ENCODE measurements at places on chromosomes 4 and X. TPM values are rescaled to one million over a fixed set of nuclear protein-coding genes. Genes with fewer than 3 reads are reported as not detected.

Gene GRPR
- total RNA-seq: 0.25 TPM

Gene ZFP92
- not detected for total RNA-seq

Gene CDS1
- total RNA-seq: 1.6 TPM

Gene ABCE1
- 140 TPM for total RNA-seq

Gene FATE1
- total RNA-seq: not detected

Gene NPY2R
- not detected for total RNA-seq

Gene SMIM31
- not detected for total RNA-seq

Gene PAGE5
- not detected for total RNA-seq

Gene PFKFB1
- not detected for total RNA-seq

Gene MAP7D2
- total RNA-seq: 0.08 TPM

Gene SPANXD
- not detected for total RNA-seq

Gene ATP1B4
- not detected for total RNA-seq

Gene DHX15
- total RNA-seq: 438 TPM

Gene SSX2B
- total RNA-seq: not detected

GRCh38 chr4:176340871-176341685, 21.3 kb downstream of the SPCS3 start:
- DNase-seq: peak; percentile 56

GRCh38 chrX:114619874-114620273, 36.0 kb downstream of the HTR2C start:
- no peak for DNase-seq

GRCh38 chrX:130555757-130556156, 154.0 kb downstream of the RBMX2 start:
- DNase-seq: no peak

GRCh38 chr4:152479428-152480026, 56.4 kb downstream of the FBXW7 start:
- DNase-seq: no peak

- DNase-seq: no peak
Measured at GRCh38 chrX:72371405-72371804, 65.7 kb upstream of the CITED1 start.

GRCh38 chr4:77121736-77122240, 35.2 kb upstream of the CCNG2 start:
- no peak for DNase-seq

DNA sequence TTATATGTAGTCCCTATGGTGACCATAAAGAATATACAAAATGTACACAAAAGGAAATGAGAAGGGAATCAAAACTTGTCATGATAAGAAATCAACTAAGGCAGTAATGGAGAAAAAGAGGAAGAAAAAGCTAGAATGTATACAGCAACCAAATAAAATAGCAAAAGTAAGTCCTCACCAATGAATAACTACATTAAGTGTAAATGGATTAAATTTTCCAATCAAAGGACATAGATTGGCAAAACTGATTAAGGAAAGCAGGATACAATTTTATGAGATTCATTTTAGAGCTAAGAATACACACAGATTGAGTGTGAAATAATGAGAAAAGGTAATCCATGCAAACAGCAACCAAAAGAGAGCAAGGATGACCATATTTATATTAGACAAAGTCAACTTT, 157.4 kb downstream of the TET2 start:
- no peak for DNase-seq

GRCh38 chr4:80361329-80361900, 25.9 kb downstream of the CFAP299 start:
- no peak for DNase-seq

- DNase-seq: no peak
Measured at GRCh38 chr4:118417325-118417724, 64.5 kb upstream of the PRSS12 start.

DNA sequence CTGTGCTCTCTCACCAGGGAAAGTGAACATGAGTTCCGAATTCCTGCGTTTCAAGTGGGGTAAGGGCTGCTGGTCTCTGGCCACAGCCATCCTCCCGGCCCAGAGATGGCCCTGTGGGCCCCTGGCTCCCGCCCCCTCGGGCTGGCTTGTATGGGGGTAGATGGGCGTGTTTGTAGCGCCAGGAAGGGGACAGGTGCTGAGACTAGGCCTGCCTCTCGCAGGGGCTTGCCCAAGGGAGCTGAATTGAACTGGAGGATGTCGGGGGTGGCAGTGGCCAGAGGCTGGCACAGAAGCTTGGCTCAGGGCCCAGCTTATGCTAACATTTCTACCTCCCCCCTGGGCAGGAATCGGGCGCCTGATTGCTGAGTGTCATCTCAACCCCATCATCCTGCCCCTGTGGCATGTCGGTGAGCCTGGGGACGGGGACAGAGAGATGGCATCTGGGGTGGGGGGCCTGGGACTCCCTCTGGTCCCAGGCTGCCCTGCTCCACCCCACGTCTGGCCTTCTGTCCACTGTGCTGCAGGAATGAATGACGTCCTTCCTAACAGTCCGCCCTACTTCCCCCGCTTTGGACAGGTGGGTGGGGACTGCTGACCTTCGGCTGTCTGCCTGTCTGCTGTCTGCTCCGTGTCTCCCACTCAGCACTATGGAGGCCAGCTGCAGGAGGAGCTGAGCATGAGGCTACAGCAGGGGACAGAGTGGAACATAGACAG, 8.5 kb downstream of the TAFAZZIN start:
- DNase-seq: no peak

DNA sequence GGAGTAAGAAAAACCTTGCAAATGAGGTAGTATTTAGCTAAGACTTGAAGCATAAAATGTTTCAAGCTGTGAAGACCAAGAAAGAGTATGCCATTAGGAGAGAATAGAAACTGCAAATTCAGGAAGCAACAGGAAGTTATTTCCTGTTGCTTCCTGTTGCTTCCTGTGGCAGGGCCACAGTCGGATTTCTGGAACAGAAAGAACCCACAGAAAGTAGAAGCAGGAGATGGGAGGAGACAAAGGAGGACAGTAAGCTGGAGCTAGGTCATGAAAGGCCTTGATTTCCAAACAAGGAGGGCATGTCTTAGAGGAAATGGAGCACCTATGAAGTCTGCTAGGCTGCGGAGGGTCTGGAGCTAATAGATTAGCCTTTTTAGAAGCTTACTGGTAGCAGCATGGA, 17.2 kb downstream of the ASB11 start:
- no peak for DNase-seq

DNA sequence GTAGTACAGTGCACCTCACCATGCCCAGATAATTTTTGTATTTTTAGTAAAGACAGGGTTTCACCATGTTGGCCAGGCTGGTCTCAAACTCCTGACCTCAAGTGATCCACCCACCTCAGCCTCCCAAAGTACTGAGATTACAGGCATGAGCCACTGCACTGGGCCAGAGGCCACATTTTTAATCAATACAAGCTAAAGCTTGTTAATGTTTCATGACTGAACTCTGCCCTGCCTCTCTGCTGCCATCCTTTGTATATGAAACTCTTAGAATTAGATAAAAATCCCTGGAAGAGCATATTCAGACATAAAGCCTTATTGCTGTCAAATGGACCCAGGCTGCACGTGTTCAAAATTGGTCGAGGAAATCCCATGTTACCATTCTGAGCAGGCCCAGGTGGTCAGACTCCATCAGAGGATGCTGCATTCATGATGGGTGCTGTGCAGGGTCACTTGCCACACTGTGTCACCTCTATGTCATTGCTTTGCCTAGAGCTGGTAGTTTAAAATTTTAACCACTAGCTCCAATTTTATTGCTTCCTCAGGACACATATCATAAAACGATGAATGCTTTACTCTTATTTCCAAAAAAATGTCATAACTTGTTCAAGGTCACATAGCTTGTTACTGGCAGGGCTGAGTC, 45.2 kb downstream of the LNX1 start:
- no peak for DNase-seq

GRCh38 chr4:153189016-153189801, 15.0 kb upstream of the TRIM2 start:
- DNase-seq: peak; percentile 13

GRCh38 chrX:10158279-10159144, 1.7 kb downstream of the CLCN4 start:
- DNase-seq: no peak

DNA sequence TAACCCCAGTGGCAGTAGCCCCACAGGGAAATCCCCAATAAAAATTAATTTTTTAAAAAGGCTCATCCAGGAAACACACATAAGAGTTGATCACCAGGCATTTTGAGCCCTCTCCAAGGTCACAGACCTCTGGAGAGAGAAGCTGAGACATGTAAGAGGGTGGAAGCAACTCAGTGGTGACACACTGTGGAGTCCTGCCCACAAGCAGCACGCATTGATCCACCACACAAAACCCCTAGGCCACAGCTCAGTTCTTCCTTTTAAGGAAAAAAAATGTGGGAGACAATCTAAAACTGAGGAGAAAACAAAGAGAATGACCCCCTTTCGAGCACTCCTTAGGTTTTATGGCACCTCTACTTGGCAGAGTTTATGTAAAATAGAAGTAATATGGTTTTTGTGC, 71.7 kb upstream of the S100G start:
- no peak for DNase-seq

GRCh38 chr4:59666645-59667044, 1533.5 kb upstream of the ADGRL3 start:
- DNase-seq: no peak

GRCh38 chrX:15914486-15914885, 59.9 kb upstream of the AP1S2 start:
- no peak for DNase-seq

DNA sequence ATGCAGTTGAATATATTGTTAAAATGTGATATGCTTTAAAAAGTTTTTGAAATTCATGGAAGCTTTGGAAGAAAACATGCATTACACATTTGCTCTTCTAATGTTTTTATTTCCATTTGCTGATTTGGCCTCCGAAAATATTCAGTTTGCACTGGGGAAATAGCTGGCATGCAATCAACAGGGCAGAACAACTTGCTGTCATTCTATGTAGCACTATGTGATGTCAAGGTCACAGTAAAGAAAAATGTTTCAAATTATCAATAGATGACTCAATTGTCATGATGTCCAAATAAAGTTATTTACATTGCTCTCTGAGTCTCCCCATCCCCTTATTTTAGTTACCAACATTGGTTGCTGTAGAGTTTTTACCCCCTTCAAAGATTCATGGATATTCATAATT, 119.2 kb downstream of the TLL1 start:
- DNase-seq: no peak

GRCh38 chr4:56215141-56215783, 172.0 kb downstream of the AASDH start:
- DNase-seq: no peak

GRCh38 chrX:22246620-22247019, 26.1 kb upstream of the CBLL2 start:
- no peak for DNase-seq

DNA sequence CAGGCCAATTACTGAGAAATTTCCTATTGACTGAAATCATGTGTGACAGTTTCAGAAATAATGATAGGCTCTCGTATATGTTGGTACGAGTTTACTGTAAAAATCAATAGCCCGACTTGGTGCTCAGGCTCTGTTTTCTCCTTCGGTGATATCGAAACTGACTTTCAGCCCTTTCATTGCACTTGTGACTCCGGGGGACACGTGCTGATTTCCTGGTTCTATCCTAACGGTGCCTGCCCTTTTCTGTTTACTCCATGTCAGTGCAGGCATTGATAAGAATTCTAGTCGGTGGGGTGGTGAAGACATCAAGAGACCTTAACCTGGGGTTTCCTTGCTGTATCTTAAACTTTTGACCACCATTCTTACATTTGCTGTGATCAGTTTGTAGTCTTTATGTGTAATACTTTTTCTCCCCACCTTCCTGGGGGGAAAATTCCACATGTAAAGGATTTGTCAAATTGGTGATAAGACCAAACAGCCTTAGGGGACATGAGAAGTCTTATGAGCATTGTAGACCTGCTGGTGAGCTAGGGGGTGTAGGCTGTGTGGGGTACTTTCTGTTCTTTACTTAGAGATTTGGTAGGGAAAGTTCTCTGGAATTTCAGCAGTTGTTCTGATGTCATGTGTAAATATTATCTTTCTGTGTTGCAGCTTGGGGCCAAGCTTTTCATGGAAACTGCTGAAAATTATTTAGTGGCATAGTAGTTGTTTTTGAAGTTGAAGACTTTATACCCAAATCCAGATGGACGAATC, 52.7 kb downstream of the TMEM131L start:
- DNase-seq: no peak

DNA sequence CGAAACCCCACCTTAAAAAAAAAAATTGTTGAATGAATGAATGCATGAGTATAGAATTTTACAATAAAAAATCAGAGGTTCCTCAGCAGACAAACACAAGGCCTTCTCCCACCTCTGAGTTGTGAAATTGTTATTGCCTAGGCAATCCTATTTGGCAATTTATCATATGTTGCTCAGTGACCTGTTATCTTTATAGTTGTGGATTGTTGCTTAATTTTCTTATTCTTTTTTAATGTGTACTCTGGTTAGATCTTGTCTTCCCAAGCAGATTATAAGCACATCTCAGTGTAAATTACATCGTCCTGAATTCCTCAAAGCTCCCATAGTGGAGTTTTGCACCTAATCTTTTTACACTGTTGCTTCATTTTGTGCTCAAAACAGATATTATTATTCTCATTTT, 71.9 kb downstream of the RBM47 start:
- DNase-seq: no peak

- DNase-seq: no peak
Measured at GRCh38 chrX:125203737-125204578, 115.7 kb upstream of the TEX13C start.

DNA sequence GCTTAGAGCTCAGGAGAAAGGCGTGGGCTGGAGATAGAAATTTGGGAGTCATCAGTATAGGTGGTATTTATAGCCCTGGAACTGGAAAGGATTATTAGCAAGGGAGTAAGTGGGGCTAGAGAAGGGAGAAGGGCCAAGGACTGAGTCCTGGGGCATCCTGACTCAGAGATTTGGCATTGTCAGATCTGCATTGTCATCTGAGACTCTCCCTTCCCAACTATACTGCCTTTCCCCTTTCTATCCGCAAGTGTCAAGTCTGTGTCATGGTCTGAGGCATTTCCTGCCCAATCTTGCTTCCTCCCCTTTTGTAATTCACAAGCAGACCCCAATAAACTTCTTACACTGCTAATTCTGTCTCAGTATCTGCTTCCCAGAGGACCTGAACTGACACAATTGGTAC, 24.4 kb upstream of the SLC25A43 start:
- no peak for DNase-seq

DNA sequence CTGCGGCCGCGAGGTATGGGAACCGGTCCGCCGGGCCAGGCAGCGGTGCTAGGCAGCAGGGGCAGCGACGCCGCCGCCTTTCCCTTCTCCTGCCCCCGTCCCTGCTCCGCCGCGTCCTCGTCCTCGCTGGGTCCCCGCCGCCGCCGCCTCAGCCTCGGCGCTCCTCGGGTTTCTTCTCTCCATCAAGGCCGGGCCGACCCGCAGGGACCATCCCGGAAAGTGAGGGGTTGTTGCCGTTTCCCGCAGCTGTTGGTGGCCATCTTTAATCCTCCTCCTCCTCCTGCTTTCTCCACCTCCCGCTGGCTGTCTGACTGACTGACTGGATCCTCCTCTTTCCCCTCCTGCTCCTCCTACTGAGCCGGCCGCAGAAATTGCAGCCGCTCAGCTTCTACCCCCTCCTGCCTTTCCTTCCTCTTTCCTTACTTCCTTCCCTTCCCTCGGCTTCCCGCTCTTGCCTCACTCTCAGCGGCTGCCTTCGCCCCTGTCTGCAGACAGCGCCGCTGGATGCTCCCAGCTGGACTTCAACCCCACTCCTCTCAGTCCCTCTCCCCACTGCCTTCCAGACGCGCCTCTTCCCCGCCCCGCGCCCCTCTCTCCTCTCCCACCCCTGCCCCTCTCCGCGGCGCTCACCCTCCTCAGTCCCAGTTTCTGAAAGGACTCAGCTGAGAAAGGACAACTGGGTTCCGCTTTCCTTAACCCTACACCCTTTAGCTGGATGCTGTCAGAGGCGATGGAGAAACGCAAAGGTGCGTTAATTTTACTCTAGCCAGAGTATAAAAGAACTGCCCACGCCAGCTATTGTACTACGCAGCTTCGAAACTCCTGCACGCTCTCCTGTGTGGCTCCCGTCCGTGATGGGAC, at the start of gene WDFY3:
TSS of gene WDFY3 (minus strand) at position 309 of the 861 bp plus-strand sequence. CDS start 106,099 bp downstream, outside the sequence.
- peak; percentile 98 for DNase-seq

- no peak for DNase-seq
Measured at GRCh38 chr4:167222099-167222498, 12.2 kb downstream of the SPOCK3 start.
